Chondrocyte (in vitro differentiated cells): ENCODE measurements at places on chromosomes 2 and 18.

DNA sequence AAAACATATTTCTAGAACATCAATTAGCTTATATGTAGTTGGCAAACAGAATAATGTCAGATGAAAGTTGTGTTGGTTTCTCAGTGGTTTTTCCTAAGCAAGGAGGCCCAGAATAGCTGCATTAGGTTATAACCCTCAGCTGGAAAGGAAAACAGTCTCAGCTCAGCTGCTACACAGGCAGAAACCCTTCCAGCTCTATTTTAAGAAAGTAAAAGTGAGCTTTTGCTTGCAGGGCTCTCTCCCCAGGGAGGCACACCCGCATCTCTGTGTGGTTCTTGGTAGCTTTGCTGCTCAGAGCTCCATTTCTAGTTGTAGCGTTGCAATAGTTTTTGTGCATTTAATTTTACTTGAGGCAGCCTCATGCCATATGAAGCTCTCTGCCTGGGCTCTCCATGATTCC, 54.6 kb downstream of the PIKFYVE start:
- peaks cover 26% of the 10 kb centered on the region for H3K36me3 ChIP-seq
- peaks cover 36% of the 10 kb centered on the region for H3K4me1 ChIP-seq
- H3K27ac ChIP-seq = peak overlapping the region; percentile 73
- no peaks in the 10 kb centered on the region for H3K27me3 ChIP-seq

- H3K27ac ChIP-seq = no peak overlapping the region
- H3K27me3 ChIP-seq = peaks cover 32% of the 10 kb centered on the region
- DNase-seq = no peak
- no peak overlapping the region for H3K4me3 ChIP-seq
Observed at GRCh38 chr18:959854-960253, 55.2 kb downstream of the ADCYAP1 start.

- H3K27ac ChIP-seq = no peak overlapping the region
- peaks cover 12% of the 10 kb centered on the region for H3K27me3 ChIP-seq
- H3K4me1 ChIP-seq = peaks cover 5% of the 10 kb centered on the region
- no peak for DNase-seq
- peak overlapping the region; percentile 64 for H3K4me3 ChIP-seq
Observed at GRCh38 chr18:75783566-75784281, 356.2 kb upstream of the SMIM21 start.

- no peak overlapping the region for H3K27ac ChIP-seq
- H3K27me3 ChIP-seq = peaks cover 34% of the 10 kb centered on the region
- H3K4me1 ChIP-seq = peaks cover 3% of the 10 kb centered on the region
- no peak for DNase-seq
- no peaks in the 10 kb centered on the region for H3K36me3 ChIP-seq
- no peak overlapping the region for H3K4me3 ChIP-seq
Observed at GRCh38 chr2:88329815-88330603, 122.5 kb downstream of the FOXI3 start.

DNA sequence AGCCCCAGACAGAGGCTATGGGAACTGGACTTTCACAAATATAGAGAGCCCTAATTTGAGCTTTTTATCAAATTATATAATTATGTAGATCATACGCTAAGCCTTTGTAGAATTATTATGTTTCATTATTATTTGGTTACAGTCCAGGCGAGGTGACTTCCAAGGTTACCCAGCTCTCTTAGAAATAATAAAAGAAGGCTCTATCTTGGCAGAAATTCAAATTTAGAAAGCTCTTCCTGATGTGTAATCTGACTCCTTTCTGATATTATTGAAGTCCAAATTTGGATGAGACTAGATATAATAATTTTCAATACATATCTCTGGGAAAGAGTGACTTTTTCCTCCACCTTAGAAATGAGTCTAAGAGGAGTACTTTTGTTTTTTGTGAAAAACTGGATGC, 4.8 kb upstream of the SLC38A11 start:
- no peak for DNase-seq
- H3K27me3 ChIP-seq = no peaks in the 10 kb centered on the region
- H3K27ac ChIP-seq = no peak overlapping the region
- peaks cover 20% of the 10 kb centered on the region for H3K4me1 ChIP-seq
- H3K36me3 ChIP-seq = no peaks in the 10 kb centered on the region
- H3K4me3 ChIP-seq = no peak overlapping the region

DNA sequence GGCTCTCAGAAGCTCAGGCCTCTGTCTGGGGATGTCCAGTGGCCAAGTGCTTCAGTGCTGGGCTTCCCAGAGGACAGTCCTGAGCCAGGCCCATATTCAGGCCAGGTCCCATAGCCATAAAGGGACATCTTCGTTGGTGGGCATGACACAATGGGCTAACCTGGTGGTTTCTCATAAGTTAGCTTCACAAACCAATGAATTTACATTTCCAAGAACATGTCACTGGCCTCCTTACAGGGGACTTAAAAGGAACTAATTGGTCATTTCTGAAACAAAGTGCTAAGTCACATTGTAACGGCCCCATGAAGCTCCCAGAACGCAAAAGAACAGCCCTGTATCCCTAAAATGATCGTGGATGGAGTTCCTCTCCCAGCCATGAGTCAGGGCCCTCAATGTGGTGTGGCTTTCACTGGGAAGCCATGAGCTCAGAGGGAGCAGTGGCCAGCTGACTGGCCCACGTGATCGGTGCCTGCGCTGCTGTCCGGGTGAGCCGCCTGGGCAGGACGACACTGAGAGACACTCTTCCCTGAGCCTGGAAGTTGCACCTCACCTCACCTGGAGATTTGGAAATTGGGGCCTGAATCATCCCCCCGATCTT, 163.7 kb upstream of the APCDD1 start:
- no peak for DNase-seq
- H3K4me1 ChIP-seq = peaks cover 3% of the 10 kb centered on the region
- peaks cover 2% of the 10 kb centered on the region for H3K36me3 ChIP-seq
- H3K27me3 ChIP-seq = no peaks in the 10 kb centered on the region

GRCh38 chr2:34831096-34831495, 1232.0 kb upstream of the FAM98A start:
- no peaks in the 10 kb centered on the region for H3K27me3 ChIP-seq
- H3K36me3 ChIP-seq = no peaks in the 10 kb centered on the region
- DNase-seq = no peak

- H3K4me1 ChIP-seq = peaks cover 11% of the 10 kb centered on the region
- DNase-seq = no peak
- no peaks in the 10 kb centered on the region for H3K27me3 ChIP-seq
- H3K36me3 ChIP-seq = no peaks in the 10 kb centered on the region
- peak overlapping the region; percentile 1 for H3K27ac ChIP-seq
Observed at GRCh38 chr18:51361130-51361860, 163.8 kb upstream of the MEX3C start.

GRCh38 chr2:187956906-187957534, 334.7 kb upstream of the GULP1 start:
- H3K4me3 ChIP-seq = no peak overlapping the region
- no peak for DNase-seq
- H3K27me3 ChIP-seq = no peaks in the 10 kb centered on the region
- no peaks in the 10 kb centered on the region for H3K36me3 ChIP-seq
- no peak overlapping the region for H3K27ac ChIP-seq
